CD4-positive, alpha-beta T cell (primary cell): ENCODE measurements at places on chromosomes 3 and 15.

DNA sequence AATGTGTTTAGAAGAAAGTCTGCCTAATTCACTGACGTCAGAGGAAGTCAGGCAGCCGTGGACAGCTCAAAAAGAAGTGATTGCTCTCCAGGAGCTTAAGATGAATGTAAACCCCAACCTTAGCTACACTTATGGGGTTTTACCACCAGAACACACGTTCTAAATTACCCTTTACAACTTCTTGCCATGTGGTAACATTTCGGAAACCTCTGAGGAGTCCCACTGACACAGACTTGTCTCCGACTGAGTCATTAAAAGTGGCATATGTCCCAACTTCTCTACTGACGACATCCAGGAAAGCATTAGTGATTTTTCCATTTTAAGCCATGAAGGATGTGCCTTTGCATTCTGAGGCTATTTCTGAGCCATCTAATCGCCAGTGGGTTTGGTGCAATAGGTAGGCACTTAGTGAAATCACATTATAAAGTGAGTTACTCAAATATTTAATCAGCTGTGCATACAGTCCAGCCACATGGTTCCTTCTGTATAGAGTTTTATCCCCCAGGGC is 32.4 kb downstream of the C2CD4A start:
- H3K36me3 ChIP-seq = no peaks in the 10 kb centered on the region
- H3K27me3 ChIP-seq = no peaks in the 10 kb centered on the region
- no peak overlapping the region for H3K4me3 ChIP-seq
- no peaks in the 10 kb centered on the region for H3K4me1 ChIP-seq

DNA sequence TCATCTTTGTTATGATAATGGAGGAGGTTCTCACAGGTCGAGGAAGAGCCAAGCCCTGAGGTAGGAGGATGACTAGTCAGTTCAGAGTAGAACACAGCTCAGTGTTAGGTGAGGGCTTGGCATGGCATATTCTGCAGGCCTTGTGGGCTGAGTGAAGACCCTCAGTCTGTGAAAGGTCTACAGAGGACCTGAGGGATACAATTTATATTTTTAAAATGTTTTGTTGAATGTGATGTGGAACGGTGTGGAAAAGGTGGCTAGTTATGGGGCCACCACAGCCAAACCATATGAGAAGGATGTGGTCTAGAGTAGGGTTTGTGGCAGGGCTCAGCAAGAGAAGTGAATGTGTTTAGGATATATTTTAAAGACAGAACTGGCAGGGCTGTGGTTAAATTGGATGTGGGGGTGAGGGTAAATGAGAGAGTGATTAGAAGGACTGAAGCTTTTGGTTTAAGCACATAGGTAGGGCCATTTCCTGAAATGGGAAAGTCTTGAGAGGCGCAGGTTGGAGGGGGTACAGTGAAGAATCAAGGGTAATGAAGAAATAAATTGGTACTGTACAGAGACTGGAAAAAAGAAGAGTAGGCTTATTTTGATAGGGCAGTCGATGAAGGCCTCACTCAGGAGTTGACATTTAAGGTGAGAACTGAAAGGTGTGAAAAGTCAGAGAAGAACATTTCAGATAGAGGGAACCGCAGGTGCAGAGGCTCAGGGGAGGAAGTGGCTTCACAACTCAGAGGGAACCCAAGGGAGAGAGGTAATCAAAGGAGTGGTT is 60.5 kb downstream of the SPTSSB start:
- H3K4me1 ChIP-seq = peaks cover 43% of the 10 kb centered on the region
- H3K4me3 ChIP-seq = no peak overlapping the region
- no peak overlapping the region for H3K27ac ChIP-seq
- DNase-seq = no peak

GRCh38 chr15:65408324-65409035 is 14.3 kb downstream of the IGDCC4 start:
- H3K27me3 ChIP-seq = peaks cover 4% of the 10 kb centered on the region
- H3K27ac ChIP-seq = no peak overlapping the region
- H3K36me3 ChIP-seq = no peaks in the 10 kb centered on the region

GRCh38 chr3:21835264-21835663 is 84.3 kb upstream of the ZNF385D start:
- no peak overlapping the region for H3K4me3 ChIP-seq
- DNase-seq = no peak
- no peaks in the 10 kb centered on the region for H3K36me3 ChIP-seq
- H3K27me3 ChIP-seq = no peaks in the 10 kb centered on the region

- peaks cover 5% of the 10 kb centered on the region for H3K27me3 ChIP-seq
- no peak for DNase-seq
- no peak overlapping the region for H3K4me3 ChIP-seq
- H3K27ac ChIP-seq = no peak overlapping the region
Observed at GRCh38 chr15:60945196-60945595, 283.9 kb downstream of the RORA start.

GRCh38 chr15:73387507-73388255 is 18.9 kb upstream of the HCN4 start:
- peaks cover 5% of the 10 kb centered on the region for H3K27me3 ChIP-seq
- H3K36me3 ChIP-seq = no peaks in the 10 kb centered on the region
- no peak overlapping the region for H3K27ac ChIP-seq
- H3K4me1 ChIP-seq = no peaks in the 10 kb centered on the region

- no peak overlapping the region for H3K4me3 ChIP-seq
- H3K27ac ChIP-seq = no peak overlapping the region
- DNase-seq = no peak
- no peaks in the 10 kb centered on the region for H3K36me3 ChIP-seq
Observed at GRCh38 chr15:92324101-92324963, 69.3 kb upstream of the ST8SIA2 start.

GRCh38 chr3:105579439-105579838 is 212.7 kb downstream of the ALCAM start:
- no peak overlapping the region for H3K4me3 ChIP-seq
- H3K4me1 ChIP-seq = no peaks in the 10 kb centered on the region
- H3K27ac ChIP-seq = no peak overlapping the region
- no peaks in the 10 kb centered on the region for H3K36me3 ChIP-seq
- DNase-seq = no peak

DNA sequence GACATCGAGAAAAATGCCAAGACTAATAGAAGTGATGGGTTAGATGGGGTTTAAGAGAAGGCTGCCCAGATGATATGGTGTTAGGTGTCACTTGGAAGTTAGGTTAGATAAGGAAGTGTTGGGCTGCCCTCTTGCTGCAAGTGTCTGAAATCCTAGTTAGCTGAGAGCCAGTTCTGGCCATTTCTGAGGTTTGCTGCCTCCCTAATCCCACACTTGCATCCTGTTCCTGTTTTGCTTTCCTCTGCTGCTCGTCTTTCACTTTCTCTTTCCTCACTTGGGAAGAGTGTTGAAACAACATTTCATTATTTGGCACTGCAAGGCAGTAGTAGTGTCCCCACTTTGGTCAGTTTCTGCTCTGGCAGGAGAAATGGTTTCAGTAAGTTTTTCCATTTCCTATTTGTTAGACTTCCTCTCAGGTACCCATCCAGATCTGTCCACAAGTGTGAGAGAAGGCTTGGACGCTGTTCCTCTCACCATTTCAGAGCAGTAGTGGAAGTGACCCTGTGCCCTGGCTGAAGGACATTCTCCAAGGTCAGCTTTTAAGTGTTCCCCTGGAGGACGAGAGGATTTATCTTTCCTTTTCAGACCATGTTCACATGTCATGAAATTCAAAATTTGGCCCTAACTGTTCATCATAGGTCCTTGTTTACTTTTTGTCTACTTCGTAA is 93.3 kb downstream of the ADAMTSL3 start:
- no peaks in the 10 kb centered on the region for H3K27me3 ChIP-seq
- DNase-seq = no peak
- no peak overlapping the region for H3K4me3 ChIP-seq
- H3K4me1 ChIP-seq = no peaks in the 10 kb centered on the region

GRCh38 chr3:52061121-52061910 is 4.9 kb upstream of the DUSP7 start:
- H3K36me3 ChIP-seq = no peaks in the 10 kb centered on the region
- DNase-seq = no peak
- no peak overlapping the region for H3K27ac ChIP-seq
- H3K27me3 ChIP-seq = no peaks in the 10 kb centered on the region
- peaks cover 17% of the 10 kb centered on the region for H3K4me1 ChIP-seq

GRCh38 chr3:77746892-77747291 is 707.0 kb downstream of the ROBO2 start:
- no peaks in the 10 kb centered on the region for H3K36me3 ChIP-seq
- H3K27me3 ChIP-seq = no peaks in the 10 kb centered on the region
- DNase-seq = no peak
- no peaks in the 10 kb centered on the region for H3K4me1 ChIP-seq

DNA sequence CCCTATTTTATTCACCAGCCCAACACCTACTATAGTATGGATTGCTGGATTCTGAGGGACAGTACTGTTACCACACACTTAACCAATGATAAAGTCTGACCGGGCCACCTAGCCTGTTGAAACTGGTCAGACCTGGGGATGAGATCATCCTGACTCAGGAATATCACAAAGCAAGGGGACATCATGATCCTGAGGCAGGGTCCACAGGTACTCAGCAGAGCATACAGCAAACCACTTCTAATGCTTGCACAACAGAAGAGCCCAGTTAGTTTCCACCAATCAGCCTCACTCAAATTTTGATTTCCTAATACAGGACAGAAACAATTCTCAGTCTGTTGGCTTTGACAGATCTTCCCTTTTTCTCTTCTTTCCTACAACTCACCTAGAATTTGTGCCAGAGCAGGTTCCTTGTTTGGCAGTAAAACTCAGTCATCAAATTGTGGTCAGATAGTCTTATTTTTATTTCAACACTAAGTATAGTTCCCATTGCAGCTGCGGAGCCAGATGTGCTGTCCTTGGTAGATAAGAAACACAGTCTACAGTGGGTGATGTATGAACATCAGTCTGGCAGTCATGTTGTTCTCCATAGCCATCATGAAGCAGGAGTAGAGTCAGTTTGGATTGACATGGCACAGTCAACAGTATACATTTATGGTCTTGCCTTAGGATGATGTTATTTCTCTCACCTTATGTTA is 90.1 kb upstream of the PRR23C start:
- no peak overlapping the region for H3K4me3 ChIP-seq
- H3K4me1 ChIP-seq = no peaks in the 10 kb centered on the region
- H3K27me3 ChIP-seq = no peaks in the 10 kb centered on the region
- no peak overlapping the region for H3K27ac ChIP-seq

DNA sequence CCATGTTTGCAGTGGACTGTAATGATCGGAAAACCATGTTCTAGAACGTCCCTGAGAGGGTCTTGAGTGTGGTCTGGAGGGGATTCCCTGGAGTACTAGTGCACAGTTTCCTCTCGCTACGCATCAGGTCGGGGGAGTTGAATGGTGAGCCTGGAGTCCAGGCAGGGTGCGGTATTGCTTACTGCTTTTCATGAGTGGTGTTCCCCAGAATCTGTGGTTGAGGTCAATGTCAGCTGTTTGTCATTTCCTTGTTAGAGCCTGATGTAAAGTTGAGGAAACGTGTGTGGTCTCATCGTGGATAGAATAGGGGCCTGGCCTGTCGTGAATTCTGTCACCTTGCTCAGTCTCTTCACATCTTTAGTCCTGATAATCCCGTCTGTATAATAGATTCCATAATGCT is 328.2 kb upstream of the LRRFIP2 start:
- no peaks in the 10 kb centered on the region for H3K36me3 ChIP-seq
- no peak for DNase-seq
- H3K4me3 ChIP-seq = no peak overlapping the region
- no peak overlapping the region for H3K27ac ChIP-seq
- H3K4me1 ChIP-seq = no peaks in the 10 kb centered on the region
- no peaks in the 10 kb centered on the region for H3K27me3 ChIP-seq

DNA sequence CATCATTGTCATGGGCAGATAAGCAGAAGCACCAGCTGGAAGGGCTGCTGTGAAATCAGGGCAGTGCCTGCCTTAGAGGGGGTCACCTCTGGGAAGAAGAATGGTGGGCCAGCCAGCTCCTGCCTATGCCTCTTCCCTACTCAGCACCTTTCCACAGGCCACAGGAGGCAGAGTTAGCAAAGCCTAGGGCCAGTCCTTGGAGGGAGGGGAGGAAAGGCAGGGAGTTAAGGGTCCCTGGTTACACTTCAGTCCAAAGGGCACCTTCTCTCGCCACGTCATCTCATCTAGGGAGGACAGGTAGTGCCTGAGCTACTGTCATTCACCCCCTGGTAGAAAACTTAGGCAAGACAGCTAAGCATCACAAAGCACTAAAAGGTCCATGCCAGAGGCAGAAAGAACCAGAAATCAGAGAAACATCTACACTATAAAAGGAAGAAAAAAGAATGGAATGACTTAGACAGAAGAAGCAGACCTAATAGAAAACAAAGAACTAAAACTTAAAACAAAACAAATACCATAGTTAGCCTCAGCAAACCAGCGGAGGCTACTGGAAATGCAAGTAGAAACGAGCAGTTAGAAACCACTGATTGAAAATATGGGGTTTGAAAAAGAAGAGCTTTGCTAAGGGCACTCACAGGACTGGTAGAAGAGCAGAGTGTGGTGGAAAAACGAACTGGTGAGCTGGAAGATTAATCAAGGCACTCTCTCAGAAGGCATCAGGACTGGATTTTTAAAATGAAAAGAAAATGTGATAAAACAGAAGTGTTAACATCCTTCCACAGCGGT is 84.2 kb downstream of the OSBPL10 start:
- H3K4me3 ChIP-seq = no peak overlapping the region
- no peaks in the 10 kb centered on the region for H3K27me3 ChIP-seq
- no peak overlapping the region for H3K27ac ChIP-seq
- DNase-seq = no peak
- H3K4me1 ChIP-seq = no peaks in the 10 kb centered on the region

GRCh38 chr3:48927928-48928327 is 9.3 kb downstream of the ARIH2 start:
- no peaks in the 10 kb centered on the region for H3K27me3 ChIP-seq
- H3K4me3 ChIP-seq = no peak overlapping the region
- peaks cover 48% of the 10 kb centered on the region for H3K4me1 ChIP-seq
- no peak overlapping the region for H3K27ac ChIP-seq
- H3K36me3 ChIP-seq = peaks cover 68% of the 10 kb centered on the region
- no peak for DNase-seq

GRCh38 chr15:42020713-42021273 is at the start of gene PLA2G4E:
Gene PLA2G4E, minus strand, starts transcription at chr15:42021042. Its CDS starts 12 bp downstream, at chr15:42021030.
- no peaks in the 10 kb centered on the region for H3K27me3 ChIP-seq
- no peak for DNase-seq
- H3K36me3 ChIP-seq = no peaks in the 10 kb centered on the region
- no peaks in the 10 kb centered on the region for H3K4me1 ChIP-seq

- H3K36me3 ChIP-seq = no peaks in the 10 kb centered on the region
- H3K4me1 ChIP-seq = no peaks in the 10 kb centered on the region
- no peaks in the 10 kb centered on the region for H3K27me3 ChIP-seq
- no peak for DNase-seq
Observed at GRCh38 chr3:81728766-81729544, 32.5 kb downstream of the GBE1 start.

GRCh38 chr3:63135367-63135766 is 142.7 kb upstream of the SYNPR start:
- H3K27ac ChIP-seq = no peak overlapping the region

- H3K27ac ChIP-seq = no peak overlapping the region
- no peaks in the 10 kb centered on the region for H3K27me3 ChIP-seq
- H3K4me1 ChIP-seq = no peaks in the 10 kb centered on the region
- DNase-seq = no peak
- no peak overlapping the region for H3K4me3 ChIP-seq
- H3K36me3 ChIP-seq = no peaks in the 10 kb centered on the region
Observed at GRCh38 chr3:35746492-35746891, 107.2 kb downstream of the ARPP21 start.

GRCh38 chr3:183359036-183359435 is 69.4 kb downstream of the MCF2L2 start:
- no peak overlapping the region for H3K27ac ChIP-seq
- H3K4me1 ChIP-seq = no peaks in the 10 kb centered on the region
- H3K27me3 ChIP-seq = no peaks in the 10 kb centered on the region
- H3K36me3 ChIP-seq = no peaks in the 10 kb centered on the region
